ENCODE measurements at places on chromosomes 4 and X.
A peak's percentile ranks its signal among the peaks of the same experiment; 100 is the strongest.

GRCh38 chr4:13162886-13163285 is 321.3 kb downstream of the RAB28 start:
- DNase-seq: no peak

GRCh38 chr4:41611881-41612871 is 74.2 kb downstream of the LIMCH1 start:
- DNase-seq: no peak

DNA sequence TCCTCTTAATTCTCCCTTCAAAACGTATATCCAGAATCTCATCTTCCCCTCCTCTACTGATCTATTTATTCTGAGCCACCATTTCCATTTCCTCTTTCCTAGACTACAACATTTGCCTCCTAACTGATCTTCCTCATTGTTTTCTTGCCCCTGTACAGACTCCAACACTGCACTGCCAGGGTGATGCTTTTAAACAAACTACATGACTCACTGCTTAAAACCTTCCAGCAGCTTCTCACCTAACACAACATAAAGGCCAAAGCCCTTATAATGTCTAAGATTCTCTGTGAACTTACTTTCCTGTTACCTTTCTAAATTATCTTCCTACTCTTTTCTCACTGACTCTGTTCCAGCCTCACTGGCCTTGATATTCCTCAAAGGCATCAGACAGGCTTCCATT is 161.0 kb upstream of the HS3ST1 start:
- no peak for DNase-seq

DNA sequence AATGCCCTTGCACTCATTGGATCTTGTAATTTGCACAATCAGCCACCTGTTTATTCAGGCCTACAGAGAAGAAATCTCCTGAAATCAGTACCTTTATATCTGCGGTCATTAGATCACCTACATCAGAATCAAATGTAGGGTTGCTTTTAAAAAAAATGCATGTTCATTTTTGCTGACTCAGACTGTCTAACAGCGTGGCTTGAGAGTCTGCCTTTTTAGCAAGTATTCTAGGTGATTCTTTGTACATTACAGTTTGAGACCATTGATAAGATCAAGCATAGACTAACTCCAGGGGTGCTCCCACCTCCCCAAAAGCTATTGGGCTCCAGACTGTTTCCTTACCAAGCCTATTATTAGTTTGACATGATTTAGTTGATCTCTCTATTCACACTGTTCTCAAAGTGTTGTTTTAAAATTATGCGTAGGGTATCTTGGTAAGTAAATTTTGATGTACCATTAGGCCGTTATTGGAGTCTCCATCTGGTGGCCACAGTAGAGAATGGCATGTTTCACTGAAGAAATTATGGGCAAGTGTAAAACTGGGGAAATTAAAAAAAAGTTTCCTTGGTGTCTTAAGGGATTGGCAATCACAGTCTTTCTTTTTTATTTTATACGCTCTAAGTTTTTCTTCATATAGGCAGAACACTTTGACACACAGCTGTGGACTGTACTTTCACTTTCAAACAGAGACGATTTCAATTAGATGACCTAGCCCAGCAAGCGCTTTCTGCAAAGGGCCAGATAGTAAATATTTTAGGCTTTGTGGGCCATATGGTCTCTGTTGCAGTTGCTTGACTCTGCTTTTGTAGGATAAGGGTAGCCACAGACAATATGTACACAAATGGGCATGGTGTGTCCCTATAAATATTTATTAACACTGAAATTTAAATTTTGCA is 33.7 kb upstream of the MSL3 start:
- DNase-seq: no peak

DNA sequence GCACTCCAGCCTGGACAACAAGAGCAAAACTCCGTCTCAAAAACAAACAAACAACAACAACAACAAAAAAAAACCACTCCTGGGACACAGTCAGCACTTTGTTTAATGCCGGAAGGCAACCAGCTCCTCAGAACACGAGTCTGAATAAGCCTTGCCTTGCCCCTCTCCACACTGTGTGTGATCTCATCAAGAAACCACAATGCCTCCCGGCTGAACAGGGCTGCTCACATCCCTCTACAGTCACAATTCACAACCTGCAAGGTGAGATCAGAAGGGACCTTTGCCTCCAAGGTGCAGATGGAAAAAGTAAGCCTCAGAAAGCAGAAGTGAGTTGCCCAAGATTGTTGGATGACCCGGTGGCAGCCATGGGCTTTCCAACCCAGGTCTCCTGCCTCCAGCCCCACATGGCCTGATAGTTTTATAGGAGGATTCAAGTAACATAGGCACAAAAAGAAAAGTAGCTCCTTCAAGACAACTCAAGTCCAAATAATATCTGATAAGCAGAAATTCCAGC is 80.8 kb downstream of the JAKMIP1 start:
- DNase-seq: no peak

DNA sequence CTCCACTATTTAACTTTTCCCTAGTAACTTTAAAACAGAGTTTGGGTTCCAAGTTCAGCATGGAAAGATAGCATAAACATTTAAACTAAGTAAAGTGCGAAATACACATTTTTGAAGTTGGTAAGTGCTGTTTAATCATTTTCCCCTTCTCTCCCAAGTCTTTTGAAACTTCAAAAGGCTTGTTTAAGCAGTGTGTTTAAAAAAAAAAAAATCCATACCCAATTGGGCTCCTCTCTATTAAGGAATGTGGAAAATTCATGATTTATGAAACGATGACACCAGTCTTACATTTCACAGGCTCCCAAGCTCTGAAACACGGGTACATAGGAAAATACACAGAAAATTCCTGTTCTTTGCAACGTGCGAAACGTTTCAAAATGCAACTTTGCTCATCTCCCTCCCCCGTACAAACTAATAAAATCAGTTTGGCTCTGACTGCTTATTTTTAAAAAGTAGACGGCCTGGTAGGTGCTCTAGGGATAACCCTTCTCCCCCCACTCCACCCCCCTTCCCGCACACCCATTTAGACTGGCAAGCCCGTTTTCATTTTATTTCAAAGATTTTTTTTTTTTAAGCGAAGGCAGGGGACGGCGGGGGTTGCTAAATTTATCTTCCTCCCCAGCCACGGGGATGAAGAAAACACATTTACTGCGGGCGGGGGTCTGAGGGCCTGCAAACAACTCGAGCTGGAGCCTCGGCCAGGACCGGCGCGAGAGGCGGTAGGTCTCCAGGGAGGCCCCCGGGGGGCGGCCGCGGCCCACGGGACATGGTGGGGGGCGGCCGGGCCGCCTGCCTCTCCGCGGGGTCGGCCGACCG is 786 bp upstream of the ZFX start:
- no peak for DNase-seq

- DNase-seq: no peak
These were observed 10.7 kb downstream of the CLNK start for GRCh38 chr4:10673817-10674369.

DNA sequence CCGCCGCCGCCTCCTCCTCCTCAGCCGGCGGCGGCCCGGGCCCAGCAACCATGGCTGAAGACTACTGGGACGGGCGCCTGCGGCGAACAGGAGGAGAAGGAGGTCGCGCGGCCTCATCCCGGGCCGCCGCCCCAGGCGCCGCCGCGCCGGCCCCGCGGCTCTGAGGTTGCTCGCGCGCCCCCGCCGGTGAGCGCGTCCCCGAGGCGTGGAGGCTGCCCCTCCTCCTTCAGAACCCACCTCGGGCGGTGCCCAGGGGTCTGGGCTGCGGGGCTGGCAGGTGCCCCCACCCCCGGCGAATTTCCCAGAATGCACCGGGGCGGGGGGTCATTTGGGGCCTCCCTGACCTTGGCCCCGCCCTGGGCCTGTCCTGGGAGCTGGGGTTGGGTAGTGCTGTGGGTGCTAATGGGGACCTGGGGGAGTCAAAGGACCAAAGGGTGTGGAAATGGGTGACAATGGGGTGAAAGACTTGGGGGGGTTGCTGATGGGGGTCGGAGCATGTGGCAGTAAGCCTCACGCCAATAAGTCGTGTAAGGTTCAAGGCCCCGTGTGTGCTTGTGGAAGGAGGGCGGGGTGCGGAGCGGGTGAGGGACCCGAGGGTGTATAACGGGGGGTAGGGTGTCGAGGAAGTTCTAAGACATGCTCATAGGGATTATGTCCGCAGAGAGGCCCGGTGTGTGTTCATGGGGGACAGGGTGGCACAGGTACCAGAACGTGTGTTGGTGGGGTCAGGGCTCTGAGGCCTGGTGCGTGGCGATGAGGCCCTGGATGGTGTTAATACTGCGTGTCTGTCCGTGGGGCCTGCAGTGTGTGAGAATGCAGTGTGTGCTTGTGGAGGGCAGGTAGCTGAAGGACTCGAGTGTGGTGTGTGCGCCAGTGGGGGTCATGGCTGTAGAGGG is 687 bp downstream of the CDK16 start:
- DNase-seq: no peak

- DNase-seq: no peak
These were observed 327.4 kb downstream of the PPP3CA start for GRCh38 chr4:101019941-101020401.

DNA sequence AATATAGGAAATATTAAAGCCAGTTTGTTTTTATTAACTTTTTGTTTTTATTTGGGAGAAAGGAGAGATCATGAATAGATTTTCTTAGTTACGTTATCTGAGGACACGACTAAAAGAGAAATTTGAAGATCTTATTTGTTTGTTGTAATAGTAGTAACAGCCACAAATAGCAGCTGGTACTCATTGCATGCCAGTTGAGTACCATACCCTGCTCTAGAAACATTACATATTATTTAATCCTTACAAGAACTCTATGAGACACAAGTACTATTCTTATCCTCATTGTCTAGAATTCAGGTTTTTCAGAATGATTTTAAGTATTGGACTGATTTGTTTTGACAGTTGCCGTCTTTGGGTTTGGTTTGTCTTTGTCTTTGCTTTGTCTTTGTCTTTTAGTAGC is 31.8 kb downstream of the USP53 start:
- DNase-seq: no peak

- DNase-seq: no peak
These were observed 61.8 kb upstream of the TXK start for GRCh38 chr4:48195853-48196252.

DNA sequence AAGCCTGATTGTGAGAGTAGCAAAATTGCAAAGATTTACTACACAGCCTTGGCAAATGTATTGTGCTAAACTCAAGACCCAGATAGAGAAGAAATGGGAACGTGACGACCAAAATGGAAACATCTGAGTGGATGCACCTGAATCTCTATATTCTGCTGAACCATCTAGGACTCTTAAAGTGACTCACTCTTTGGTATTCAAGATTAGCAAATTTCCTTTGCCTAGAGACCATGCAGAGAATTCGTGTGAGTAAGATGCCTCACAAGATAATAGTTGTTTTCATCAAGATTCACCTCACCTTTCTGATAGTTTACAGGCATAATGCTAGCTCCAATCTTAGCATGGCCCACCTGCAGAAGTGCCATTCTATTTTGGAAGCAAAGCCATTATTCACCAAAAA is 14.4 kb upstream of the ATOH1 start:
- DNase-seq: no peak

DNA sequence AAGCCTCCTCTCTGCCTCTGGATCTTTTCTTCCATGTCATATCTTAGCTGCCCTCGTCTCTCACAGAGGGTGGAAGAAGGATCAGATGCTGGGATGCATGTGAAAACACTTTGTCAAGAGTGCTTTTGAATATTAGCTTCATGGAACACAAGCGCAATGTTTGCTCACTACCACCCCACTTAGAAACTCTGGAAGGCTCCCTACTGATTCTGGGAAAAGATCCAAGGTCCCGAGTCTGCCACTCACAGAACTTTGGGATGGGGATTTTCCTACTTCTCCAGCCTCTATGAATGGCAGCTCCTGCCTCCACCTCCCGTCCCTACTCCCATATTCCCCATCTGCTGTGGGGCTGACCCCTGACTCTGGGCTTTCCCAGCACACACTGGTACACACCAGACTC is 40.2 kb upstream of the CRMP1 start:
- DNase-seq: no peak

DNA sequence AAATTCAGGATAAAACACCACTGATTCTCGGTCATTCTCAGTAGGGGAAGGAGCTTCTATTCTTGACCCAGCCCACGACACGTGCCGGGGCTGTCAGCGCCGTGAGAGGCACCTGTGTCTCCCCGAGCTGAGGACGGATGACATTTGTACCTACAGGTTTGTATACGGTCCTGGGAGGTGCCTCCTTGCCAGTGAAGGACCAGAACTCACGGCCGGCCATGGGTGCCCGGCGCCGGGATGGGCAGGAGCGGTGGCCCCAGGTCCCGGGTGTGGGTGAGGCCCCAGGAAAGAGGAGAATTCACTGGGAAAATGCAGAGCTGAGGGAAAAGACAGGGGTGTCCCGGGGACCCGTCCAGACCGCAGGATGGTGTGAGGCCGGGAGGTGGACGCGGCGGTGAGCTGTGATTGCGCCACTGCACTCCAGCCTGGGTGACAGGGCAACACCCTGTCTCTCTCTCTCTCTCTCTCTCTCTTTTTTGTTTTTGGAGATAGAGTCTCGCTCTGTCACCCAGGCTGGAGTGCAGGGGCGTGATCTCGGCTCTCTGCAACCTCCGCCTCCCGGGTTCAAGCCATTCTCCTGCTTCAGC is 48.9 kb upstream of the PPP2R3B start:
- DNase-seq: no peak

GRCh38 chrX:81195712-81196111 is 6.0 kb downstream of the HMGN5 start:
- DNase-seq: peak; percentile 35

GRCh38 chr4:12881945-12882584 is 602.1 kb downstream of the RAB28 start:
- DNase-seq: no peak

GRCh38 chrX:1387141-1387776 is 4.7 kb downstream of the SLC25A6 start:
- no peak for DNase-seq

GRCh38 chrX:137290011-137290410 is 256.2 kb upstream of the GPR101 start:
- DNase-seq: no peak

DNA sequence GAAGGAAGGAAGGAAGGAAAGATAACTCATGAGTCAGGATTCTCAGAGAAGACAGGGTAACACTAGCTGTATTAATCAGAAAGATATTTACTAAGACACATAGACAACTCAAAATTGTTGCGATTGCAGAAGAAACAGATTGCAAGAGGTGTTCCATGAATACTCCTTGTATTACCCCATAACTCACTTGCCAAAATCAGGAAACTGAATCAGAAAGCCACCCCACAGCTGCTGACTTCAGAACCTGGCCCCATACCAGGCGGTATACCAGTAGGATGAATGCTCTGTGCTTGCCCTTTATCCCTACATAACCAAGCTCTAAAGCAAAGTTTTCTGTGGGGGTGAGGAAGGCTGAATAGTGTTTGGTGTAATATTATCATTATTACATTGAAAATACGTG is 468.5 kb downstream of the IQCM start:
- no peak for DNase-seq

DNA sequence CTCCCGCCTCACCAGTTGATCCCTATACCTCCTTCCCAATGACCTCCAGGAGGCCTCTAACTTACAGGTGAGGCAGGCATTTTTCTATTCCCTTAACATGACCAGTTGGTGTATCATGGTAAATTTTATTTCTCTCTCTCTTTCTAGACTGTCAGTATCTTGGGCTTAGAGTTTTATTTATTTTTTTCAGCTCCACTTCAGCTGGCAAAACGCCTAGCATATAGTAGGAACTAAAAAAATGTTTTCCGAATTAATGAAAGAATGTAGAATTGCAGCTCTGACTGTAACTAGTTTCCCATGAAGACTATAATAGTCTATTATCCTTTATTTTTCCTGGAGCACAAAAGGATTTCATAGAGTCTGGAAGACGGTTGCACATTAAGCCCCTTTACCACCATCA is 84.8 kb downstream of the PDE5A start:
- DNase-seq: no peak

GRCh38 chrX:100484971-100485370 is 74.9 kb upstream of the PCDH19 start:
- no peak for DNase-seq

GRCh38 chrX:43940816-43941474 is 32.2 kb downstream of the NDP start:
- DNase-seq: no peak

GRCh38 chr4:5638316-5638715 is 70.0 kb downstream of the EVC2 start:
- DNase-seq: no peak

Measured in CMK (cell line).